Left colon (tissue), 2 donors: ENCODE measurements at places on chromosomes 7 and 10. TPM values are rescaled to one million over a fixed set of nuclear protein-coding genes. Genes with fewer than 3 reads are reported as not detected.

The ITPRID1 gene
- 1.2 TPM for total RNA-seq

DNA sequence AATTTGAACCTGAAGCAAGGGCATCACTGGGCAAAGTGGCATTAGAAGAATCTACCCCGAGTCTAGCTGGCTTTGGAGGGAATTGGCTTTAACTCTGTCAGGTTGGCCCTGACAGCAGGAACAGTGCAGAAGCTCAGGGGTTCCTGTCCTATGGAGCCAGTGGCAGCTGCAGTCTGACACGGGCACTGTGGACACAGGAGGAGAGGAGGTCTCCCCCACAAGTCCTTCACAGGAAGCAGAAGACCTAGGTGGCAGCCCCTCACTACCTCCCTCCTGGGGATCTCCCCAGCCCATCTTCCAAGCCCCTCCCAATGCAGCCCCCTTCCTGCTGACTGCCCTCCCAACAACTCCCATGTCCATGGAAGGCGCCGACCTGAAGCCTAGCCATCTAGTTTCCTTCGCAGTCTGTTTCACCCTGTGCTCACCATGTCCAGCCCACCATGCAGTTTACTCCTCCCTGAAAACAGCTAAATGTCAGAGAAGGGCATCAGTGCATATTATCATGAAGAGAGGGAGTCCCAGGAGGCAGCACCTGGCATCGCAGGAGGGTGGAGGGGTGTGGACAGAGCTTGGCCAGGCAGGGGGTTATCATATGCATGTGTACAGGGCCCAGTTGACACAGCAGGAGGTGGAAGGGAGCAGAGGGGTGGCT is 17.9 kb upstream of the GDF10 start:
- DNase-seq = no peak

DNA sequence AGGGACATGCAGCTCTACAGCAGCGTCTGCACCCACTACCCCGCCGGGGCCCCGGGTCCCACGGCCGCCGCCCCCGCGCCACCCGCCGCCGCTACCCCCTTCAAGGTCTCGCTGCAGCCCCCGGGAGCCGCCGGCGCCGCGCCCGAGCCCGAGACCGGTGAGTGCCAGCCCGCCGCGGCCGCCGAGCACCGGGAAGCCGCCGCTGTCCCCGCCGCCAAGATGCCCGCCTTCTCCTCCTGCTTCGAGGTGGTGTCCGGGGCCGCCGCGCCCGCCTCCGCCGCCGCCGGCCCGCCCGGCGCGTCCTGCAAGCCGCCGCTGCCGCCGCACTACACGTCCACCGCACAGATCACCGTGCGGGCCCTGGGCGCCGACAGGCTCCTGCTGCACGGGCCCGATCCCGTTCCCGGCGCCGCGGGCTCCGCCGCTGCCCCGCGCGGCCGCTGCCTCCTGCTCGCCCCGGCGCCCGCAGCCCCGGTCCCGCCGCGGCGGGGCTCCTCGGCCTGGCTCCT is 631 bp downstream of the OTUD1 start:
- no peak for DNase-seq

The CCDC71L gene
- 25.4 TPM for total RNA-seq

GRCh38 chr7:113094517-113095249 is 8.1 kb upstream of the GPR85 start:
- no peak for DNase-seq

GRCh38 chr7:127536741-127537140 is 48.7 kb downstream of the GCC1 start:
- no peak for DNase-seq

GRCh38 chr10:80472234-80473095 is 18.4 kb downstream of the TSPAN14 start:
- DNase-seq = no peak

GRCh38 chr7:143205560-143206293 is 16.1 kb upstream of the TAS2R40 start:
- DNase-seq = peak; percentile 32

- DNase-seq = no peak
Observed at GRCh38 chr7:135169964-135170273, 588 bp downstream of the CYREN start.

DNA sequence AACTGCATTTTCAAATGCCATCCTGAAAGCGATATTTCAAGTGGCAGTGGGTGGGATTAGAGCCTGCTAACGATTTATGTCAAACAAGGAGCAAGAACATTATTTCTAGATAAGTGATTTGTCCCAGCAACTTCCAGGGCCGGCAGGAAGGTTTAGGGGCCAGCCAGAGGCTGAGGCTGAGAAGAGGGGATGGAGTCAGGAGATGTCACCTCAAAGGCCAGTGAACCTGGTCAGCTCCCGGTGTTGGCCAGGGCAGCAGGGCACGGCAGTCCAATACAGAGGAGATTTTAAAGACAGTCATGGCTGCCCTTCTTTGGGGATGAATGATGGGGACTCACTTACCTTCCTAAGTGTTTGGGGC is 105.7 kb upstream of the PPIF start:
- no peak for DNase-seq

DNA sequence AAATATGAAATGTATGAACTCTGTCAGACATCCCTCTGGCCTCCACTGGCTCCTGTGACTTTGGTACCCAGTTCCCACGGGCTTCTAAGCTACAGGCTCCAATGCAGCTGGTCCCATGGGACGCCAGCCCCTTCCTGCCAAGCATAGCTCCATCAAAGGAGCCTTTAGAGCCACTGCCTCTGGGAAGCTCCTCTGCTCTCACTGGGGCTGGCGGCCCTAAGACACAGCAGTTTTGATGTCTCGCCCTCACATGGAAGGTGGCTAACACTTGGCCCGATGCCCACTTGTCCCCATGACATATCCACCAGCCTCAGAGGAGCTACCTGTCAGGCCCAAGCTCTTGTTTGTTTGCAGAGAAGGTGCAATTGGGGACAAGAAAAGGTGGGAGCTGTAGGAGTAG is 453.7 kb upstream of the LRRN3 start:
- DNase-seq = no peak

- peak; percentile 87 for DNase-seq
Observed at GRCh38 chr7:953547-954327, 743 bp downstream of the ADAP1 start.

DNA sequence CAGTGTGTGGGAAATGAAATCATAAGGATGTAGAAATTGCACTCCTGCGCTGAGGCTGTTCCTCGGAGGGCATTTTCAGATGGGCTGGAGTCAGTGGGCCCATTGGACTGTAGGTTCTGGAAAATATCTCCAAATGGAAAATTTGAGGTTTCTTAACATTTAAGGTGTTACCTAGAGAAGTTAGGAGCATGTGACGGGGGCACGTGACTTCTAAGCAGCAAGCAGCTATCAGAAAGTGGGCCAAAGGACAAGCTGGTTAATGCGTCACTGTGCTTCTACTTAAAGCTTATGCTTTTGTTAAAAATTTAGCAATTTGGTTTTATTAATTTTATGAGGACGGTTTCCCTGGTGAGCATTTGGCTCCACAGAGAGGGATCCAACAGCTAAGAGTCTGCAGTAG is 298.7 kb downstream of the DPP6 start:
- DNase-seq = no peak

The GTF2IRD1 gene
- total RNA-seq = 14.6 TPM

The NPS gene
- total RNA-seq = not detected

- no peak for DNase-seq
Observed at GRCh38 chr10:11023009-11023953, 5.6 kb downstream of the CELF2 start.

The GRID1 gene
- total RNA-seq = 1.0 TPM

DNA sequence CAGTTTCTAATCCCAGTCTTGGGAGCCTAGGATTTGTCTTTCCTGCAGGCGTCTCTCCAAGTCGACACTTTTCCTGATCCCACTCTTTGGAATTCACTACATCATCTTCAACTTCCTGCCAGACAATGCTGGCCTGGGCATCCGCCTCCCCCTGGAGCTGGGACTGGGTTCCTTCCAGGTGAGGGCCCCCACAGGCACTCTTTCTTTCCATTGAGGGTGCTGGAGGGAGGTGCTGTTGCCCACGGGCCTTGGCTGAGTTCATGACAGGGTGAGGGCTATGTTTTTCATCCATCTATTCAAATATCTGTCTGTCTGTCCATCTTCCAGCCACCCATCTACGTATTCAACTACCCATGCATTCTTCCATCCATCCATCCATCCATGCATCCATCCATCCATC is 12.6 kb downstream of the GHRHR start:
- DNase-seq = no peak

The FGFR2 gene
- 39.2 TPM for total RNA-seq

GRCh38 chr10:34420795-34421194 is 394.3 kb downstream of the PARD3 start:
- DNase-seq = no peak

The CACNB2 gene
- total RNA-seq = 13.3 TPM

The IKZF1 gene
- 5.6 TPM for total RNA-seq

- DNase-seq = no peak
Observed at GRCh38 chr10:26412932-26413331, 25.2 kb upstream of the APBB1IP start.

The CC2D2B gene
- total RNA-seq = 0.37 TPM

DNA sequence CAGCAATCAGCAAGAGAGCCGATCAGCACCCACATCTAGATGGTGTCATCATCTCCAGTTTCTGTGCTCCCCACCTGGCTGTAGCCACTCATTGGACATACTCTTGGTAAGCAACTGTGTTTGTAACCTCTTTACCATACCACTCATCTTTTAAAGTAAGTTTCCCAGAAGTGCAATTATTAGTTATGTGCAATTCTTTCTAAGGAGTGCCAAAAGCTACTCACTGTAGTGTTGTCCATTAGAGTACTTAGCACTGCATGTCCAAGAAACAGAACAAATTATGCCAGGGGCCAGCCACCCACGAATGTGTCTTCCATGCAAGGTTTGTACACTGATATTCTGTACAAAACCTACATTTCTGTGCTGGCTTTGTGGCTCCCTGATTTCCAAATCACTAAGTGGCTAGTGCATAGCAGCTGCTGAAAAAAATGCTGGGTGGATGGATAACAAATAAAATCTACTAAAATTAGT is 131.9 kb downstream of the SRPK2 start:
- DNase-seq = no peak

DNA sequence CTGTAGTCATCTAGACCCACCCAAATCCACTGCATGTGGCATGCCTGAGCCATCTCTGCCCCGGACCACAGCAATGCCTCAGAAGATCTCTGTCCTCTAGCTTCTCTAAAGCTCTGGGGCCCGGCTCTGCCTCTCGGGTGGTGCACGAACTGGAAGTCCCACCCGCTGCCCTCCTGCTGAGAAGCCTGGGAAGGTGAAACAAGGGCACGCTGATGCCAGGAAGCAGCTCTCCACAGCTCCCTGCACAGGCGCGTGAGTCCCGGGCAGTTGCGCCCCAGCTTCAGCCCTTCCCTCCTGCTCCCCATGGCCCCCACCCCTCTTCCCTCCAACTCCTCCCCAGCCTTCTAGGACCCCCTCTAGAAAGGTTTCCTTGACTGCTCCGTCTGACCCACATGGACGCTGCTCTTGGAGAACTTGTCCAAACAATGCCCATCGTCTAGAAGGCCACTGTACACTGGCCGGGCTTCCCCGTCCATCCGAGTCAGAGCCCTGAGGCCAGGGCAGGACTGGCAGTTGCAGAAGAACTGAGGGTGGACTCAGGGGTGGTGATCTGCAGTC is 12.8 kb downstream of the KCNH2 start:
- DNase-seq = no peak
